ENCODE measurements at places on chromosomes 7 and 10.
A peak's percentile ranks its signal among the peaks of the same experiment; 100 is the strongest.

DNA sequence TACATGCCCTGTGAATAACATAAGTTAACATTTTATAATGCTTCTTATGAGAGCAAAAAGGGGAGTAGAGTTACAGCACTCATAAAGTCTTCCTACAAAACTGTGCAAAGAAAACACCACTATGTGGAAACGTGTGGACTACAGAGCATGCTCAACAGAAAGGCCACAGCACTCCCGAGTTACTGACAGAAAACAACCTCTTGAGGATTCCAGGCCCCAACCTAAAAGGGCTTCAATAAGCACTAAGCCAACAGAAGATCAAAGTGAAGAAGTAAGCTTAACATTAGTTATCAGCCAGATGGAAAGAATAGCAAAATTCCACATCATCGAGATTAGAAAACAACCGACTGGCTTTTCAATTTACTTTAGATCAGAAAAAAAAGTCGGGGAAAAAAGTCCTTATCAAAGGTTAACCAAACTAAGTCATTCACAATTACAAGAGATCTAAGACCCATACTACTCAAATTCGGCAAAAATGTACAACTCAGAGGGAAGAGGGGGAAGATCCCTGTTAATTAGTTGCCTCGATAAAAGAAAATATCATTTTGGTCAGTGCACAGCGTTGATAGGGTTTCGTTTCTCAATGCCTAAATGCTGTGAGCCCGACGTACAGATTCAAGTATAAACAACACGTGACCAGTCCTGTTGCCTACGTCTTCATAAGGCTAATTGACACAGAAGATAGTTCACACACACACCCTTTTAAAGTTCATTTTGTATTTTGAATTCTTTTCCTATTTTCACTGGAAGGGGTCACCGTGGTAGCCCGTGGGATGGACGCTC, 1.4 kb downstream of the KBTBD2 start:
- DNase-seq: no peak

GRCh38 chr7:5420881-5421713, 2.5 kb downstream of the TNRC18 start:
- DNase-seq: peak; percentile 53

- DNase-seq: peak; percentile 63
Measured at GRCh38 chr10:123136806-123137642, 1.3 kb downstream of the HMX3 start.

DNA sequence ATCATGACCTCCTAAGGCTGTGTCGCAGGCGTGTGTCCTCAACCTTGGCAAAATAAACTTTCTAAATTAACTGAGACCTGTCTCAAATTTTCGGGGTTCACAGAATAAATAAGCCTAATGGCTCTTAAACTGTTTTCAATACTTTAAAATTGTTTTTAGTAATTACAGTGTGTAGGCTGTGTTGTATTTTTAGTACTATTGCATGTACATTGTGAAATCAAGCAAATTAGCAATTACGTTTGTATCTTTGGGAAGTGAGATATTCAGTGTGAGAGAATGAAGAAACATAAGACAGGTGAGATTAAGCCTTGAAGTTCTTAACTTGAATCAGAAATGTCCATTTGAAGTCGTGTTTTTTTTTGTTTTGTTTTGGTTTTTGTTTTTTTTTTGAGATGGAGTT, 4.8 kb upstream of the AKR1B10 start:
- no peak for DNase-seq

DNA sequence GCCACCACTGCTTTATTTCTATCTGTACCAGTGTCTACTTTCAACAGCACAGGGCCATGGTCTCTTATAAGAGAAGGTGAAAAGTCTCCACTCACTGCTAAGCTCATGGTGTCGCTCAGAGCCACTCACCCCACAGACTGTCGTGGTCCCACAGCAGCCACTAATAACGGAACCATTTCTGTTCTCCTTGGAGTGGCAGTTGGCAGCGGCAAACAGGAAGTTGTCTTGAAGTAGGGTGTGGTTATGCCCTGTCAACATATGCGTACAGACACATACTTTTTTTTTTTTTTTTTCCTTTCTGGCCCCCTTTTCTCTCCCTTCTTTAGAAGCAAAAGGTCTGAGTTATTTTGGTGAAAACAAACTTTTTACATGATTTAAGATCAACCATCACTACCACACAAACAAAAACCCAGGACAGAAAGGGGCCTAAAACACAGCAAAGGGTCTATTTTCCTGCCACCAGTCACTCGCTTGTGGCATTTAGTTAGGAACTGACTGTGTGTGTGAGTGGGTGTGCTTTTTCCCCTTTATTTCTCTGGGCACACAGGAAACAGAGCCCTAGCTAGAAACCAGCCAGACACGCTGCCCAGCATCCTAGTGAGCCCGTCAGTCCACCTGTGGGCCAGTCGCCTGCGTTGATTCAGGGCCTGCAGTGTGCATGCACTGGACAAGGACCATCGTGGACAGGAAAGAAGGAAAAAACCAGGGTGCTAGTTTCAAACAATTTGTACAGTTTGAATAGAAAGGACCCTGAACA, 96.7 kb upstream of the EFCAB10 start:
- no peak for DNase-seq

- DNase-seq: no peak
Measured at GRCh38 chr10:129055225-129055624, 411.8 kb upstream of the MGMT start.

- no peak for DNase-seq
Measured at GRCh38 chr7:155984609-155985405, 172.5 kb upstream of the SHH start.

GRCh38 chr10:20911626-20912025, 14.5 kb upstream of the NEBL start:
- DNase-seq: no peak

DNA sequence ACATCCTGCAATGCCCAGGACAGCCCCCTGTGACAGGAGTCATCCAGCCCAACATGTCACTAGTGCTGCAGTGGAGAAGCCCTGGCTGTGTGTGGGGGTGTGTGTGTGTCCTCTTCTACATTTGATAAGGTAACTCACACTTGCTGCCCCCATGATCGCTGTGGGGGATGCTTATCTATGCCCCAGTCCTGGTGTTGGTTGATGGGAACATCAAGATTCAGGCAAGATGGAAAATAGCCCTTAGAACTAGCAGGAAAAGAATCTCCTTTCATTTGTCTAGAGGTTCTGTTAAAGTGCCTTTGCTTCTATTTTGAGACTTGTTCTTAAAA, 52.4 kb downstream of the TCF7L2 start:
- DNase-seq: no peak

GRCh38 chr10:50322077-50322476, 70.8 kb upstream of the ASAH2 start:
- DNase-seq: no peak

- no peak for DNase-seq
Measured at GRCh38 chr10:103280506-103280905, 3.6 kb downstream of the INA start.

GRCh38 chr10:77943121-77943901, 16.8 kb upstream of the DLG5 start:
- peak; percentile 43 for DNase-seq

DNA sequence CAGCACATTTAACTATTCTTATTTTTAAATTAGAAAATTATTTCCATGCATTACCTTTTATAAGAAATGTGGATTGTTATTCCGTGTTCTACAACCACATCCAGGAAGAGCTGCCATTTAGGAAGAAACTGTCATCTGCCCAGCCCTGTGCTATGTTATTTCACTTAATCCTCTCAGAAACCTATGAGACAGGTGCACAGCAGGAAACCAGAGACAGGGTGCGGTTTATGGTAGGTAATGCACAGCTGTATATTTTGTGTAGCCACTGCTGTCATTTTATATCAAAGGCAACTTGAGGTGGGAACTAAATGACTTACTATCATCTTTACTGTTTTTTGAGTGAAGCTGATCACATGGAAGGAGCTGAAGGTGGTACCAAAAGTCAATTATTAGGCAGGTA, 232.3 kb downstream of the MAGI2 start:
- no peak for DNase-seq

GRCh38 chr10:8568401-8568800, 513.9 kb downstream of the GATA3 start:
- no peak for DNase-seq

- DNase-seq: no peak
Measured at GRCh38 chr7:73963252-73963822, 64.6 kb upstream of the ELN start.

GRCh38 chr7:142690554-142691182, 58.6 kb upstream of the PRSS1 start:
- DNase-seq: no peak

GRCh38 chr10:33421789-33422462, 87.5 kb upstream of the NRP1 start:
- DNase-seq: no peak

- no peak for DNase-seq
Measured at GRCh38 chr10:92082583-92083280, 159.2 kb downstream of the BTAF1 start.

- DNase-seq: no peak
Measured at GRCh38 chr10:6811153-6811552, 231.1 kb upstream of the PRKCQ start.

DNA sequence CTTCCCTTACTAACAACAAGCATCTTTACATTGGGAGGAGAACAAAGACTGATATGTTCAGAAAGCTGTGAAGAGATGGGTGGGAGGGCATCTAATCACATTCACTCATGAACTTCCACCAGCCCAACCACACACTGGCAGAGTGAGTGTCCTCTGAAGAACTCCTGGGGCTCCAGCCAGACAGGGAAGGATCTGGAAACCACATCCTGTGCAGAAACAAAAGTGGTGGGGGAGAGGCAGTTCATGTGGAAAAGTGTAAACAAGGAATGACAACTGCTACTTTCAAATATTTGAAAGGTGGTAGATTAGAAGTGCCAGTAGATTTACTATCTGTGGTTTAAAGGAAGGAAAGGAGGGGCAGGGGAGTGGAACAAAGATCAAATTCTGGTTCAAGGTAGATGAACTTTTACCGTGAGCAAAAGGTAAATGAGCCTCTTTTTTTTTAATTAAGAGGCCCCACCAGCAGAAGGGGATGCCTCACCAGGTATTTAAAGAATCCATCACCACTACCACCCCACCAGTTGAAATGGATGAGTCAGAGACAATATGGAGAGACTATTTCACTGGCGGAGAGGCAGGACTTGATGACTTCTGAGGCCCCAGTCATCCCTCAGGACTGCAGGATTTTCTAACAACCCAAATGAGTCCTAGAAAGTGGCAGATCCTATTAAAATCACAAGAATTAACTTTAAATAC, 34.5 kb downstream of the GOT1 start:
- peak; percentile 61 for DNase-seq

- DNase-seq: no peak
Measured at GRCh38 chr10:67839951-67840350, 2.0 kb upstream of the DNAJC12 start.

- no peak for DNase-seq
Measured at GRCh38 chr10:100887761-100888296, 24.9 kb upstream of the SLF2 start.

GRCh38 chr7:39667341-39667923, 44.1 kb downstream of the RALA start:
- no peak for DNase-seq

DNA sequence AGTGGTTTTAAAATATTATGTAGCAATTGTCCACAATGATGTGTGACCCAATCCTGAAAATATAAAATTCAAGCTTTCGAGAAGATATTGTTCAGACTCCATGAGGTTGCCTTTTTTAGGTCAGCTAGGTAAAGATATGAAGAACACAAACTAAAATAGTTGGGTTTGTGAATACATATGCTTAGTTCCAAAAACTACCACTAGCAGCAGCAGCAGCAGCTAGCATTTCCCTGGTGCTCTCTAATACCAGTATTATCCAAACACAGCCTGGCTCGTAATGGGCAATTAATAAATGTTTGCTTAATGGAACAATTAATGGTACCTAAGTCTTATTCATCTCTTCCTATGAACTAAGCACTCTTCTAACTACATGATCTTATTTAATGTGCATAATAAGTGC, 362.5 kb downstream of the MALRD1 start:
- DNase-seq: no peak

Measured in 8988T (cell line).